ENCODE measurements at places on chromosomes 3 and 15. TPM values are rescaled to one million over a fixed set of nuclear protein-coding genes. Genes with fewer than 3 reads are reported as not detected.

OIP5 gene
- total RNA-seq, result not detected

SHC4 gene
- total RNA-seq, result not detected

MKRN3 gene
- total RNA-seq, result 1.0 TPM

ABI3BP gene
- not detected for total RNA-seq

SMCO1 gene
- not detected for total RNA-seq

RCCD1 gene
- total RNA-seq, result 4.1 TPM

MITF gene
- not detected for total RNA-seq

NPAP1 gene
- not detected for total RNA-seq

GOLGA6L2 gene
- total RNA-seq, result not detected

SELENOT gene
- total RNA-seq, result 139 TPM

GOLGA6A gene
- not detected for total RNA-seq

MAP1A gene
- 0.92 TPM for total RNA-seq

AADACL2 gene
- total RNA-seq, result not detected

TMEM45A gene
- total RNA-seq, result 0.16 TPM

RBPMS2 gene
- total RNA-seq, result not detected
